ENCODE measurements at places on chromosomes 7 and 10.

GRCh38 chr7:5266191-5267028 lies 16.3 kb upstream of the SLC29A4 start:
- DNase-seq, result no peak

GRCh38 chr7:191105-191980 lies 1.0 kb upstream of the FAM20C start:
- DNase-seq, result no peak

DNA sequence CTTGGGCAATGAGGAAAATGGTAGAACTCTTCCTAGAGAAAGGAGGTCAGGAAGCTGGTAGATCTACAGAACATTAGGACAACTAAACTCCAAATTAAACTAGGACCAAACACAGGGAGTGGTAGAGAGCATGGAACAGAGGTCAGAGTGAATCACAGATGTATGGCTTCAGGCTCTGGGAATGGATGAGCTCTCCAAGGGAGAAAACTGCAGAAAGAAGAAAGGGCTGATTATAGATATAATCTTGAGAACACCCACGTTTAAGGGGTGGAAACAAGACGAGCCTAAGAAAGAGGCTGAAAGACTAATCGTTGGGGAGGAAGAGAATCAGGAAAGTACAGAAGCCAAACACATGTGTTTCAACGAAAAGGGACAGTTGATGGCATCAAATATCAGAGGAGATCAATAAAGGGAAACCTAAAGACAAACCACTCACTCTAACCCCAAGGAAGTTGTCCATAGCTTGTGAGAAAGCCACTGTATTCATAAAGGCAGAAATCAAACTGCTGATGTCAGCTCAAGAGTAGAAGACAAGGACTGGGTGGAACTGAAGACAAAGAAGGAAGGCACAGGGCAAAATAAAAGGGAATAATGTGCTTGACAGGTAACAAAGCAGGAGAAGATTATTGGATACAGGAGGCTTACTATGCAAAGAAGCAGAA lies 41.4 kb downstream of the NUDCD3 start:
- no peak for DNase-seq

GRCh38 chr7:23490357-23491135 lies 20.3 kb upstream of the IGF2BP3 start:
- no peak for DNase-seq

- DNase-seq, result no peak
Measured at GRCh38 chr7:139854124-139854511, 25.1 kb downstream of the TBXAS1 start.

- DNase-seq, result no peak
Measured at GRCh38 chr10:103493362-103493915, at the start of gene NEURL1. Gene NEURL1 (plus strand): TSS chr10:103493705. CDS start chr10:103494388, 683 bp downstream.

DNA sequence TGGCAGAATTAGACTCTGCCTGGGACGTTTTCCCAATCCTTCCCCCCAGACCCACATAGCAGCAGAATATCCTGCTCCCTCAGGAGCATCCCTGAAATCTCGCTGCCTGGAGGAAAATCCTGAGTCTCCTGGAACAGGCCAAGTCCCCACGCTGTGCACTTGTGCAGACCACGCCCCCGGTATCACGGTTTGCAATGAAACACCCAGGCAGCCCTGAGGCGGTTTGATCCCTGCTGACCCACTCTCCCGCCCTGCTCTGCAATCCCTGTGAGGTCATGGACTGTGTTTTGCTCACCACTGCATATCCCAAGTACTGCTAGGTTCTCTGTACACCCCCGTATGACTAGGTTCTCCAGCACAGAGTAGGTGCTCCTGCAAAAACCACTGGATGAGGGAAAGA lies 411.8 kb upstream of the MGMT start:
- no peak for DNase-seq

- DNase-seq, result no peak
Measured at GRCh38 chr10:27391916-27392315, 112.2 kb upstream of the RAB18 start.

Measured in stimulated activated CD8-positive, alpha-beta memory T cell treated with anti-CD3 and anti-CD28 coated beads, Interleukin-2, amount 100 ng/mL, for 48 hours (primary cell).